ENCODE measurements at places on chromosomes 3 and 15.

GRCh38 chr3:182937293-182938051, 42.9 kb downstream of the DCUN1D1 start:
- no peak for DNase-seq

GRCh38 chr3:141426404-141427034, 58.2 kb downstream of the ZBTB38 start:
- peak; percentile 78 for DNase-seq

DNA sequence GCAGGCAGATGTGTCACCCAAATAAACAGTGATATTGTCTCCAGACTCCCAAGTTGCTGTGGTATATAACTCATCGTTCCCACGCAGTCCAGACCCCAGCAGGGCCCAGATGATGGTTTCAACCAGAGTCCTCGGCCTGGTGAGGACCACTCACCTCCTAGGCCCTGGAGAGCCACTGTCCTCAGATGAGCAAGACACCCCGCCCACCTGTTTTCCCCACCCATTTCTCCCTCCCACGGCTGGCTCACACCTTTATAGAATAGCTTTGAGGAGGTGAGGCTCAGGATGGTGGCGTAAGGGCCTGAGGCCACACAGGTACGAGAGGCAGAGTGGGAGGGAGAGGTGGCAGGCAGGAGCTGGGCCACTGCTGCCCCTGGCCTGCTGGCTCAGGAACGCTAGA, 7.5 kb downstream of the MESP1 start:
- no peak for DNase-seq

GRCh38 chr3:123792473-123793201, 91.5 kb downstream of the MYLK start:
- DNase-seq: no peak

DNA sequence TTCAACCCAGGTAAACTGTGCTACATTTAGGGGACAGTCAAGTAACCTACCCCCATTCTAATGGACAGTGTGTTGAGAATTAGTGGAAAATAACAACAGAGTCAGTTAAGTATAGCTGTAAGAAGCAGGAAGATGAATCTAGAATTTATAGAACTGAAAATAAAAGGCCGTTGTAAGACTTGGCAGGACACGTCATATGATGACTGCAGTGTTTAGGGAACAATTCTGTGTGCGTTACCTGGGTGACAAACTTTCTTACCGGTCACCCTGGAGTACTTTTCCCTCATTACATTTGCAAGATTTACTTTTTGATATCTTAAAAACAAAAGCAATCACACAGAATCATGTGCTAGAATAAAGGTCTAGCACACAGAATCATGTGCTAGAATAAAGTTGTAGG, 536.3 kb upstream of the ZNF717 start:
- DNase-seq: no peak

- DNase-seq: peak; percentile 17
These were observed 20.6 kb upstream of the FBLN2 start for GRCh38 chr3:13528217-13528867.

DNA sequence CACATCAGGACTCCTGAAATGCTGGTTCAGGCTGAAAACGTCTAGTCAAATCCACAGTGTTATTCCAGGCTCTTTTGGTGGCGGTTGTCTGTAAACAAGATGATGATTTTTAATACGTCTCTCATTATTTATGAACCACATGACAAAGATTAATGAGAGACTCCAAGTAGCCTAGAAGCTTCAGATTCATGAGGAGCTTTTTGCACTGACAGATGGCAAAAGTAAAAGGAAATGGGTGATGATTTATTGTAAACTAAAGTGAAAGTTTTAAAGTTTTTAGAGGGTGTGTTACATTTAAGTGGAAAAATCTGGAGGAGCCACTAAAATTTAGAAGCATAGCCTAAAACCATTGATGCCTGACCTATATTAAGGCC, 77.0 kb downstream of the BBX start:
- DNase-seq: peak; percentile 38

- peak; percentile 69 for DNase-seq
These were observed 76.8 kb downstream of the BDH1 start for GRCh38 chr3:197478746-197479668.

- DNase-seq: no peak
These were observed 329.1 kb downstream of the FOXP1 start for GRCh38 chr3:71254281-71255057.

GRCh38 chr15:58423831-58424608, 7.8 kb upstream of the LIPC start:
- no peak for DNase-seq
